ENCODE measurements at places on chromosomes 7 and 10.

DNA sequence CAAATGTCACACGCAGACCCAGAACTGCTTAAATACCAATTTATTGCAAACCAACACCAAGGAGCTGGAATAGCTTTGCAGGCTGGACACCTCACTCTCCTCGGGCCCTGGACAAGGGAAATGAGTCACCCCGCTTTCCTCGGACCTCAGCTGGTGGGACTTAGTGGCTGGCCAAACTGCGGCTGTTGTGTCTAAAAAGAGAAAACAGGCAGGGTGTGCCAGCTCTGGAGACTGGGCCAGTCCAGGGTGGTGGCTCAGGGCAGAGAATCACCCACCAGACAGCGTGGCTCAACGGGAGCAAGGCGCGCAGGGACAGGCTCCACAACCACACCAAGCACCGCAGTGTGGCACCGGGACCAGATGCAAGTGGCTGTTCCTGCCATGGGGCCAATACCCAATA lies 58.2 kb upstream of the CAMK2B start:
- DNase-seq: no peak

GRCh38 chr10:69974551-69975155 lies 78.0 kb upstream of the MACROH2A2 start:
- DNase-seq: no peak

DNA sequence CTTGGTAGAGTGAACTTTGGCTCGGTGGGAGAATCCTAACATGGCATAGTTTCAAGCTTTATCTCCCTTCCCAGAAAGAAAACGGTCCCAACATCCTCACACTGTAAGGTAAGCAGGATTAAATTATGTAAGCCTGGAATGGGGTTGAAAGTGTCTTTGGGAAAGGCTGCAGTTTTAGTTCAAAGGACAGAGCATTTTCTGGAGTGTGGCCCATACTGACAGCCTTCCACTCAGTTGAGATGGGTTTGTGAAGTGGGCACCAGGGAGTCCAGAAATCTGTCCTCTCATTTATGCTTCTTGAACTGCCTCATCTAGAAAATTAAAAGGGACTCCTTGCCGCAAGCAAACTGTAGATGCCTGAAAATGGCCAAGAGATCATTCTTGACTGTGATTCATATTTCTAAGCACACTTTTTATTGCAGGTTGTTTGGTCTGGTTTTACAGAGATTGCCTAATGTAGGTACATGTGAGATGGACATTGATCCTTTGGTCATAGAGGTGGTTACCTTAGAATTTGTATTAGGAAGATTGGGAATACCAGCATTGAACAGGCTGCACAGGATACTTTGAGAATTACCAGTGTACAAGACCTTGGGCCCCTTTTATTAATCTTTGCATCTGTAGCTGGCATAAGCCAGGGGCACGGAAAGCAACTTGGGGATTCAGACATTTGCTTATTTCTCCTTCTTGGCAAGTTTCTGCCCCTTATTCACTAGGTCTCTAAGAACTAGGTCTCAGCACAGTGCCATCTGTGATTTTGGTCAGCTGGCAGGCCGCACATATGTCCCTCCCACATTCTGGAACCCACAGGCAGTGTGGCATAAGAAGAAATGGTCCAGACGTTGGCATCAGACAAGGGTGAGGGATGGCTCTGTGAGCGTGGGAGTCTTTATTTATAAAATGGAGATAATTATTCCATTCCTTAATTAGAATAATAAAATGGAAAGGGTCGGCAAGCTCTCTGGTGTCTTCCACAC lies 125.9 kb downstream of the GLCCI1 start:
- DNase-seq: no peak

DNA sequence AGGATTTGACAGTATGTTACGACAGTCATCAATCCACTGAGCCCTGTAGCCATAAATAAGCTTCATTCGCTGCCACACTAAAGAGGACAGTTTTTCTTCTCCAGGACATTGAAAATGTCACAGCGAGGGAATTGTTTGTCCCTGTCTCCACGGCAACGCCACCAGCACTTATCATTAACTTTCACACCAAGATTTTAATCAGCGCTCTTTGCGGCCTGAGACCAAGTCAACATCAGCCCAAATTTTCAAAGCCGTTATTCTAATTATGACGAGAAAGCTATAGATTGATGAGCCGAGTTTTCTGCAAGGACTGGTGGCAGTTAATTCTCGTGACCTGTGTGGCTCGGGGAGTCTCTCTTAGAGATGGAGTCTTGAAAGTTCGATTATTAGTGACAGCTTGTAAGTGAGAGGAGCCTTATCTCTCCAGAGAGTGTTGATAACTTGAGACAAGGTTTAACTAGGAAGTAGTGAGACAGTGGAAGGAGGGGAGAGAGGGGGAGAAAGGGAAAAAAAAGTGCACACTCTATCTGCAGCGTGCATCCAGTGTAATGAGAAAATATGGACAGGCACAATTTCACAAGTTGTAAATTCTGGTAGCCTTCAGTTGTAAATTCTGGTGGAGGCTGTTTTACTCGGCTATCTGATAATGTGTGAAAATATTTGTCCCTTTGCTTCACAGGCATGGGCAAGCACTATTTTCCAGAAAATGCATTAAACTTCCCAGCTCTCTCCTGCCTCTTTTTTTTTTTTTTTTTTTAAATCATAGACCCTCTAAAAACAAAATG lies 473.3 kb downstream of the LRMDA start:
- DNase-seq: no peak

- DNase-seq: no peak
These were observed 12.3 kb downstream of the UPP1 start for GRCh38 chr7:48101352-48101751.

DNA sequence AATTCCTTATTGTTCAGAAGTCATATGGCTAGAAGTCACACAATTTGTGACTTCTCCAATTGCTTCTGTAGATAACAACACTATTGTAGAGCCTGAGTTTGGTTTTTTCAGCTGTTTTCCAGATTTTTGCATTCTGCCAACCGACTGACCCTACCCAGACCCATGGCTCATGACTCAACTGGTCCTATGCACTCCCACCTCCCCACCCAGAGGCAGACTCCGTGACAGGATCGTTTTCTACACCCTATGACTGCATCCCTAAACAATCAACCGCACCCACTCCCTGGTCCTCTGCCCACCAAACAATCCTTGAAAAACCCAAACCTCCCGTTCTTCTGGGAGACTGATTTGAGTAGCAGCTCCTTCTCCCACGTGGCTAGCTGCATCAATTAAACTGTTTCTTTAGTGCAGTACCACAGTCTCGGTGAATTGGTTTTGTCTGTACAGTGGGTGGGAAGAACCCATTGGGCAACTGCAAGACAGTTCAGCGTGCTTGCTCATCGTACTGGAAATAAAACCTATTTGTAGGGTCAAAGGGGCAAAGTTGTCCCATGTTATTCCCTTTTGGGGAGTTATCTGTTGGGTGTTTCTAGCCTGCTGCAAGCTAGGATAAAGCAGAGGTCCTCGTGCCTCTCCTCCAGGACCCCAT lies 150.3 kb upstream of the FAM20C start:
- no peak for DNase-seq

DNA sequence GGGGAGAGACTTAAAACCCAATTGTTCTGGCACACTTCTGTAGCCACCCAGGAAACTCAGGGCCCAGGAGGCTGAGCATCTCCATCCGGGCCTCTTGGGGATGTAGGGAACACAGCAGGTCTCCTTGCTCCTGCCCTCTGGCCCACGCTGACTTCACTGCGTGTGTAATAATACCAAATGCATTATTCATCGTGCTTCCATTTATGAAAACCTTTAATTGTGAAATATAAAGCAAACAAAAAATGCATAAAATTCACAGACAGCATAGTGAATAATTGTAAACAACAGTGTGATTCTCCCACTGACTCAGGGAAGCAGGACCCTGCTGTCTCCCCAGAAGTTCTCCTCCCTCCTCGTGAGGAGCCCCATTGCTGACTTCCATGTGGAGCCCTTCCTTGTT lies 70.3 kb upstream of the SHH start:
- no peak for DNase-seq

DNA sequence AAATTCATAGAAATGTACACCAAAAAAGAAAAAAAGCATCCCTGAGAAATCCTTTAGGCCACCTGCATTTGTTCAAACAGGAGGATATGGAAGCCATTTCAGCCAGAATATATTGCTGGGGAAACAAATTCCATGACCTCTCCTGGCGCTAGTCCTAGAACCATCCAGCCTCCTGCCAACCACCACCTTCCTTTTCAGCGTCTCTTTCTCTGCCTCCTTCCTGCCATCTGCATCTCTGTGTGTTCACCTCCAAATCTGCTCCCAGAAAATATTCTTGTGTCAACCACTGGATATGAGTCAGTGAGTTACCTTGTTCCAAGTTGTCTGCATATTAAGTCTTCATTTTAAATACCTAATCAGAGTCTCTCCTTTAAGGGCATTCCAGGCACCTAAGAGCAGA lies 50.6 kb upstream of the NPY start:
- DNase-seq: no peak

DNA sequence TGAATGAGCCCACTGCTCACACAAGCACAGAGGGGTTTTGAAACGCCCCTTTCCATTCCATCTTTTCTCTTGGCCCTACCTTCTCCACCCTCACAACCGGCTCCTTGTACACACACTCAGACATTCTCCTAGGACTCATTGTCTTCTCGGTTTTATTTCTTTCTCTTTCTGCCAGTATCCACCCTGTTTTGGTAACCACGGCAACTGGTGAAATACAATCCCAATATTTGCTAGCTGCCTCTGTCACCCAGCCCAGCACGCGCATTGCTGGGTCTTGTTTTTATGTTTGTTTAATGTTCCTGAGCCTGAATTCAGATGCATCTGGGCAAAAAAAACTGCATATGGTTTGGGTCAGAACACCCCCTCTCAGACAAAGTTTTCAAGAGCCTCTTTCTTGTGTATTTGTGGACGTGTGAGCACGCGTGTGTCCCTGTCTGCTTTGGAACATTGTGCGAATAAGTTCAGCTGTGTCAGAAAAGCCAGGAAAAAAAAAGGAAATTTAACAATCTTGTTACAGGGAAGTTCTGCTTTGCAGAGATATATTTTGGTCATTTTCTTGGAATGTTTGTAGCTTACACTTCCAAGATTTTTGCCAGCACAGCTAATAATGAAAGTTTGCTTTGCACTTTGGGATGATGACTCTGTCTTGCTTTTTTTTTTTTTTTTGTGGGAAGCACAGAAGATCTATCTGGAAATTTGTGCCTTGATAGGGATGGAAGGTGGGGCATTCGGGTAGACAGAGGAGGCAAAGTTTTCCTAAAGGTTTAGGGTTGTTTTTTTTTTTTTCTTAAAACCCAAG lies 225.9 kb downstream of the TRIL start:
- DNase-seq: no peak

- no peak for DNase-seq
These were observed 135.7 kb downstream of the AHR start for GRCh38 chr7:17434191-17434590.

DNA sequence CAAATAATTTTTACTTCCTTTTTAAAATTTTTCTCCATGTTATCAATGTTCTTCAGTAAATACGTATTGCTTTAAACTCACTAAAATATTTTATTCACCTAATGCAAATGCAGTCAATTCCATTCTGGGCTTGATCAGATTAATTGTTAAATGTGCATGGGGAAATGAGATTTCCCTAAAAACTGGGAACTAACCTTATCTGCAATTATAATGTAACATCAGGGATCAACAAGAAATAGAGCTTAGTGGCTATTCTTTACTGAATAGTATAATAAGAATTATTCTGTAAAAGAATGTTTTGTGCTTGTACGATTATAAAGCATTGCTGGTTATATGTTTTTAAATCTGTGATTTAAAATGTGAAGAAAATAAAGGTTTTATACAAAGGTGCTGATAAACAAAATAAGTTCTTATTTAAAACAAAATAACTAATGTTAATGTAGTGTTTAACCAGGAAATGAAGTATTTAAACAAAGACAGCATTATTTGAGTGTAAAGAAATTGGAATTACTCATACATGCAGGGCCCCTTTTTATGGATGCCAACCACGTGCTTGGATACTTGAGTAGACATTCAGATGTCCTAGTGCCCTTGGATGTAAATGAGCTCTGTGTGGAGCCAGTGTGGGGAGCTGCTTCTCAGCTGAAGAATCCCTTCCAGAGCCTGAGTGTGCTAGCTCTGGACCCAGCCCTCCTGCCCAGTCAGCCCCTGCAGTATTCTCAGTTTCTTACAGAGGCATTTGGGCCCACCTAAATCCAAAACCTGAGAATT lies 84.2 kb downstream of the REEP3 start:
- no peak for DNase-seq

GRCh38 chr10:106972381-106972780 lies 192.1 kb downstream of the SORCS1 start:
- no peak for DNase-seq

DNA sequence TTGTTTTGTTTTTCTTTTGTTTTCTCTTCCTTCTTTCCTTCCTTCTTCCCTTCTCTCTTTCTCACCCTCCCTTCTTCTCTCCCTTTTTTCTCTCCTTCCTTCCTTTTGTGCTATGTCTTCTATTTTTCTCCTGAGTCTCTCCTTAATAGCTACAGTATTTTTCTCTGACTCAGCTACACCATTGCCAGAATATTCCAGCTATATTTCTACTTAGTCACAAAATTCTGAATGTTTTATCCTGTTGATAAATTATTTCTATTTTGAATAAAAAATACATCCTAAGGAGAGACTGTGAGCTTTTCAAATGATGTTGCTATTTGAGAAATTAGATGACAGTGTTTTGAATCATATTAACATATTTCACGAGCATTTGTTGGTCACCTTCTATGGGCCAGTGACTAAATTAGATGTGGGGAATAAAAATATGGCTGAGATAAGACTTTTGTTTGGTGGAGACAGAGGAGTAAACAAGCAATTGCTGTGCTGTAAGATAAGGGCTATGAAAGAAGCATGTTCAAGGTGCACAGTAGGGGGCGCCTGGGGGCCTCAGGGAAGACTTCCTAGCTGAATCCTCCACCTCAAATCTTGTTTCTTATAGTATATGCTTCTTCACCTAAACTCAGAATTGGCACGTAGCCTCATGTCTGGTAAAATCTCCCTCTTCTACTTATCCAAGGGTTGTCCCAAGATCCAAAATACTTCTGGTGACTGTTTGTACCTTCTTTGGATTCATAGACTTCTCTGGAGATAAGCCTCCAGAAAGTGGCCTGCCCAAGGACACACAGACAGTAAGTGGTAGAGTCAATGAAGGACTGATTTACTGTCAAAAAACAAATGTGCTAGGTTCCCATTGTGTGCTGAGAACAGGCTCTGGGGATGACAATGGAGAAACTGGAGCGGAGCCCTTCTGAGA lies 115.5 kb upstream of the CREB5 start:
- DNase-seq: peak; percentile 25

DNA sequence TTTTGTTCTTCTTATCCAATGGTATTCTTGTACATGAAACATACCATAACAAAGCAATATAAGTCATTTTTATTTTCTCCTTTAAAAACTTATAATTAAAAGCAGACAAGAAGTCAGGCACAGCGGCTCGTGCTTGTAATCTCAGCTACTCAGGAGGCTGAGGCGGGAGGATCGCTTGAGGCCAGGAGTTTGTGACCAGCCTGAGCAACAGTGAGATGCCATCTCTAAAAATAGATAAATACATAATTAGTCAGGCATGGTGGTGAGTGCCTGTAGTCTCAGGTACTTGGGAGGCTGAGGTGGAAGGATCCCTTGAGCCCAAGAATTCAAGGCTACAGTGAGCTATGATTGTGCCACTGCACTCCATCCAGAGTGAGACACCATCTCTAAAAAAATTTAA lies 195.1 kb upstream of the FZD1 start:
- no peak for DNase-seq

GRCh38 chr7:22477876-22478450 lies 22.0 kb downstream of the STEAP1B start:
- DNase-seq: no peak

Data from AML-193 (cell line).